ENCODE measurements at places on chromosomes 11 and 22.

- DNase-seq = peak; percentile 64
Measured at GRCh38 chr22:17171153-17172028, 12.3 kb upstream of the HDHD5 start.

DNA sequence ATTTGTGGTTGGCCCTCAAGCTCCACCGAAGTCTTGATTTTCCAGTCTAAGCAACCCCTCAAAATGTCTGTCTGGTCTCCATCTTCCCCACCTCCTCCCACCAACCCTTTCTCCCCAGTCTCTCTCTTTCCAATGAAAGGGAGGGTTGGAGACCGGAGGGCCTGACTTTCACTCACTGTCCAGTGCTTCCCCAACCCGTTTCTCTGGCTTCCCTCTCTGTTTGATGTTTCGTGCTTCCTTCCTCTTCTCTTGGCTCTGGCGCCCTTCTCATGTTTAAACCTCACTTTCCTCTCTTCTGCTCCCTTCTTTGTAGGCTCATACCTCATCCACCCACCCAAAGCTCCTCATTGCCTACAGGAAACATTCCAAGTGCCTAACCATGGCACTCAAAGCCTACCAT, 11.1 kb upstream of the VPS37C start:
- DNase-seq = no peak

- no peak for DNase-seq
Measured at GRCh38 chr22:37973271-37974170, 10.8 kb downstream of the SOX10 start.

DNA sequence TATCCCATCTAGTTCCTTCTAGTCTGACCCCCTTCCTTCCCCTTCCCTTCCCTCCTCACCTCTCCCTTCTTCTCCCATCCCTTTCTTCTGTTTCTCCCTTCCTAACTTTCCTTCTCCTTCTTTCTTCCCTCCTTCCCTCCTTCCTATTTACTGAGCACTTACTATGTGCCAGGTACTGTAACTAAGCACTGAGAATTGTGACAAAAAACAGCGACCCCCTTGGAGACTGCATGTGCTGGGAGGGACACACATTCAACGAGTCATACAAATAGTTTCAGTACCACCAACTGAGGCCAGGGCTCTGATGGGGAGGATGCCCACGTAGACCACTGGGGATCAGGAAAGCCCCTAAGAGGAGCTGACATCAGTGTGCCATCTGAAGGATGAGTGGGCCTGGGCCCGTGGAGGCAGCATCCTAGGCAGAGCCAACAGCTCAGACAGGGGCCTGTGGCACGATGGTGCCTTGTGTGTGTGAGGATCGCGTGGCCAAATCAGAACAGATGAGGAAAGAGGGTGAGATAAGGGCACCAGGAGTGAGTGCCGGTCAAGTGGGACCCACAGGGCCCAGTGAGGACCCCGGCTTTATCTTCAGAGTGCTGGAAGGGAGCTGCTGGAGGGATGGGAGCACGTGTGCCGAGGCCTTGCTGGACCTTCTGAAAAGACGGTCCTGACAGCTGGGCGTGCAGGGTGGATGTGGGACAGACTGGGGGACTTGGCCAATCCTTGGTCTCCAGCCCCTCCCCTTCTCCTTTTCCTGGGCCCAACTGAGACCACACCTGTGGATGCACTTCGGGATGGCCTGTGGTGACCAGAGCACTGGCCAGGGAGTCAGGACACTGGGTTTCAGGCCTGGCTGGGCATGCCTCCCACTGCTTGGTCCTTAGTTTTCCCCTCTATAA, 38.4 kb upstream of the CRYBB3 start:
- no peak for DNase-seq

GRCh38 chr11:79390923-79391322, 49.9 kb downstream of the TENM4 start:
- no peak for DNase-seq

GRCh38 chr22:49663311-49663711, 164.4 kb downstream of the BRD1 start:
- DNase-seq = no peak

DNA sequence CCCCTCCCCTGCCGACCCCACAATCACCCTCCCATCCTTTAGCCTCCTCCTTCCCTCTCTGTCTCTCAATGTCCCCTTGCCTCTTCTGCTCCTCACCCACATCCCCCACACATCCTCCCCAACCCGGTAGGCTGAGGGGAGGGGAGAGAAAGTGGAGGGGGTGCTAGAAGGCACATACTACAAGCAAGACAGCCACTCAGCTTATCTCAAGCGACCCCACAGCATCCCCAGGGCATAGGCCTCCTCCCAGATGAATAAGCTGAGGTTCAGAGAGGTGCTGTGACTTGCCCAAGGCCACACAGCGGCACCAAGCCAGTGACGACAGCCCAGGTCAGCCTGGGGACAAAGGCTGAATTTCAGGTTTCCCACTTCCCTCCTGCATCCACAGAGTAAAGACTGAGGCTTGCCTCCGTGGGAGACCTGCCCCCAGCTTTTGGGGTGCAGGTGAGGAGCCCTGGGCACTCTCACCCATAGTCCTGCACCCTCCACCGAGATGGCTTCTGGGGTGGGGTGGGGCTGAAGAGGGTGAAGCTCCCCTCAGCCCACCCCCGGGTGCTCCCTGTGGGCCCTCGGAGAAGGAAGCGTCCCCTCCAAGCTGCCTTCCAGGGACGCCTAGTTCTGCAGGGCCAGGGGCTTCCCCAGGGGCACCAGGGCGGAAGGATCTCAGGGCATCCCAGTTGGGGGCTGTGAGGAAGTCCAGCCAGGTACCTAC, 511 bp downstream of the RAC2 start:
- no peak for DNase-seq

DNA sequence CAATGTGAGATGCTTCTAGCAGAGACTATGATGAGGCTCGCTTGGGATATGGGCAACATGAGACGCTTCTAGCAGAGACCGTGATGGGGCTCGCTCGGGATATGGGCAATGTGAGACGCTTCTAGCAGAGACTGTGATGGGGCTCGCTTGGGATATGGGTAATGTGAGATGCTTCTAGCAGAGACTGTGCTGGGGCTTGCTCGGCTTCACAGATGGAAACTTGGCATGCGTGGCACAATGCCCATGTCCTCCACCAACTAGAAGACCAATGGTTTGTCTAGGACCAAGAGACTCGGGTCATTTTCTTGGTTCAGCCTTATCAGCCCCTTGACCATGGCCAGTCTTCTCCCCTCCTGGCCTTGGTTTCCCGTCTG, 7.1 kb downstream of the MYEOV start:
- no peak for DNase-seq

DNA sequence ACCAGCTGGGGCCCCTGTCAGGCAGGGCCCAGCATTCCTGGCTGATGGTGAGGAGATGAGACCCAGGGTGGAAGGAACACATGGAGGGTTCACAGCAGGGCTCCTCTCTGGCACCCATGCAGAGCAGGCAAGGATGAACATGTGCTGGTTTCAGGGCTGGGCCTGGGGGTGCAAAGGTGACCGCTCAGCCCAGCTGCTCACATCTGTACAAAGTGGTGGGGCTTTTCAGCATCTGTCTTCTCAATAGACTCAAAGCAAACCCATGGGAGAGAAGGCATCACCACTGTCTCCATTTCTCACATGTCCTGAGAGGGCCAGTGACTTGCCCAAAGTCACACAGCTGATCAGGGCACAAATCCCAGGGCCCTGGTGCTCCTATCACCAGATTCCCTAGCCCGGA, 27.3 kb upstream of the TCF20 start:
- no peak for DNase-seq

GRCh38 chr11:121323046-121323607, 30.6 kb downstream of the SC5D start:
- no peak for DNase-seq

DNA sequence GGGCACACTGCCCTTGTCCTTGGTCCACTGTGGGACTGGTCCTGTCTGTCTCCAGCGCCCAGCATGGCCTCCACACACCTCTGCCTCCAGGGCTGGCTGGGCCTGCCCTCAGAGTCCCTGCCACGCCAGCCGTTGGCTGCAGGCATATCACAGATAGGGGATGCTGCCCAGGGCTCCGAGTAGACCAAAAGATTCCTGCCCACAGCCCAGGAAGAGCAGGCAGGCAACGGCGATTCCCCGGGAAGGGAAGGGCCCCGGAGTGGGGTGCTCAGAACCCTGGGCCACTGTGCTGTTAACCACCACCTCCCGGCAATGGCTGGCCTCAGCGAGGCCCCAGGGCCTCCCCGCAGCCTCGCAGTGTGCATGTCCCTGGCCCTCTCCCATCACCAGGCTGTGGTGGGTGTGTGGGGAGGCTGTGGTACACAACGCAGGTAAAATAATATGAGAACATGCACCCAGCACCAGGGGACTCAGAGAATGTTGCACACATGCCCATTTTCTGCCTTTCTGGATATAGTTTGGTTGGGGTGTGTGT, 2.2 kb downstream of the IFITM5 start:
- DNase-seq = no peak

DNA sequence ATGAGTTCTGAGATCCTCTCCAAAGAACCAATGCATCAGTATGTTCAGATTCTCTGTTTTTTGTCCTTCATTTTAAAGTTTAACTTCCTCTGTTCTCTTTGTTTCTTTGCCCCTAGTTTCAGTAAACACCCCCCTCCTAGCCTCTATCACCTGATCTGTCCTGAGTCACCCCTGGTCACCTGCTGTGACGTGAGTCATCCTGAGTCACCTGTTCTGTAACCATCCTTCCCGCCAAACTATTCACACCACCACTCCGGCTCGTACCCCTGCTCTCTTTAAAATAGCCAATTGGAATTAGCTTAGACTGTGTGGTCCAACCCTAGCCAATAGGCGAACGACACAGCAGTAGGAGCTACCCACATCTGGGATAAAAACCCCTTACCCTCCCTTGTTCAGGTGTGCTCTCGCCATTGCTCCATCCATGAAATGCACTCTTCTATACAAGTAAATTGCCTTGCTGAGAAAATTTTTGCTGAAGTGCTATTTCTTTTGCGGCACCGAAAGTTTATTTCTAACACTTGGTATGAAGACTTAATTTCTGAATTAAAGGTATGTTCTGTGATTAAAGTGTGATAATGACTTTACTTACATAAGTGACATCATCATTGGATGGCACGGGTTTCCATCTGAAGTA, 318.4 kb downstream of the AASDHPPT start:
- DNase-seq = no peak

GRCh38 chr11:66070604-66071380, 720 bp downstream of the PACS1 start:
- no peak for DNase-seq

- peak; percentile 60 for DNase-seq
Measured at GRCh38 chr11:62546244-62546928, at the start of gene AHNAK. TSS of gene AHNAK (minus strand) at chr11:62546806. CDS start at chr11:62536098, 10,708 bp downstream.

- no peak for DNase-seq
Measured at GRCh38 chr11:106378513-106379179, 301.2 kb downstream of the AASDHPPT start.

DNA sequence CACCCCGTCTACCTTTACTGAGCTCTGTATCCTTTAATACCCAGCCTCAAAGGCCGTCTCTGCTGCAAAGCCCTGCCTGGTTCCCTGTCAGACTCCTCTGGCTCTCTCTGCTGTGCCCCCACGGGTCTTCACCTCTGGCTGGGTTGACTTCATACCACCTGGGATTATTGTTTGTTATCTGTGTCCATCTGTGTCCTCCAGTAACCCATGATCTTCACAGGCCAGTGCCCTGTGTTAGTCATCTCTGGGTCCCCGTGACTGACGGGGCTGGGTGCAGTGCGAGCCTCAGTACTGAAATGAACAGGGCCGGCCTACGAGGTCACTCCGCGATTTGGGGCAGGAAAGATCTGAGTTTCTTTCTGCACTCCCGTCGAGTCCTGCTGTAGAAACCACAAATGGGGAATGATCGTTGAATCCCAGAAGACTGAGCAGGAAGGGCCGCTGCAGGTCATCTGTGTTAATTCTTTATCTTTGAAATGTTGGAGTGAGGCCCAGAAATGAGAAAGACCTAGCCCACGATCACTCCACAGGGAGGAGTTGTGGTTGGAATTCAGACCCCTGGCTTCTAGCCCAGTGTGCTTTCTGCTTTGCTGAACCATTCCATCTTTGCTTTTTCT, 12.3 kb upstream of the TUB start:
- DNase-seq = no peak

DNA sequence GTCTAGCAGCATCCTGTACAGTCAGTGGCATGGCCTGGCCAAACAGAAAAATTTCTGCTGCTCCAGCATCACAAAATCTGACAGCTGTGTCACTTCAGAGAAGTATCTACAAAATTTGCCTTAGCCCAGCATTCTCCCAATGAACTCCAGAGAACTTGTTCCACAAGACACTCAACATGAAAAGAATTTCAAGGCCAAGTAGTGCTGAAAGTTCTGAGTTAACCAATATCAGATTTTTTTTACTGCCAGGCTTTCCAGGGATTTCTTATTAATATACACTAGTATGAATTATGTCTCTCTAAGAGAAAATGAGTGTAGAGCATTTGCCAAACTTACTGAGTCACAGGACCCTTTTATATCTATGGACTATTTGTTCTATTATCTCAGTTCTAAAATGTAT, 68.8 kb downstream of the OR5AK2 start:
- no peak for DNase-seq

DNA sequence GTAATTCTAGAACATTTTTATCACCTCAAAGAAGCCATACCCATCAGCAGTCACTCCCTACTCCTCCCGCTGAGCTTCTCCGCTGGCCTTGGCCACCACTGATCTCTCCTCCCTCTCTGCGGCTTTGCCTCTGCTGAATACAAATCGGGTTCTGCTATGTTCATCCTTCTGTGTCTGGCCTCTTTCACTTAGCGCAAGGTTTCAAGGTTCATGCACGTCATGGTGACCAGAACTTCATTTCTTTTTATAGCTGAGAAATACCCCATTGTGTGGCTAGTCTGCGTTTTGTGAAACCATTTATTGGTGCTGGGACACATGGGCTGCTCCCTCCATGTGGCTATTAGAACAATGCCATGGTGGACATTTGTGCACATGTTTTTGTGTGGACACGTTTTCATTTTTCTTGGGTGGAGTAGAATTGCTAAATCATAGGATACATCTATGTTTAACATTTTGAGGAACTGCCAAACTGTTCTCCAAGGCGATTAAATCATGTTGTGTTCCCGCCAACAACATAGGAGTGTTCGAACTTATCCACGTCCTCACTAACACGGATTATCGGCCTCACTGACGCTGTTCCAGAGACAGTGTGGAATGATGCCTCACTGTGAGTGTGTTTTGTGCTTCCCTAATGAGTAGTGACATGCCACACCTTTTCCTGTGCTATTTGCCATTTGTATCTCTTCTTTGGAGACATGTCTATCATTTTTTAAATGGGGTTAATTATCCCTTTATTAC, 24.2 kb upstream of the KRTAP5-6 start:
- DNase-seq = no peak

- no peak for DNase-seq
Measured at GRCh38 chr11:13717331-13717730, 48.9 kb downstream of the FAR1 start.

GRCh38 chr11:23233075-23233474, 372.8 kb upstream of the CCDC179 start:
- DNase-seq = no peak

DNA sequence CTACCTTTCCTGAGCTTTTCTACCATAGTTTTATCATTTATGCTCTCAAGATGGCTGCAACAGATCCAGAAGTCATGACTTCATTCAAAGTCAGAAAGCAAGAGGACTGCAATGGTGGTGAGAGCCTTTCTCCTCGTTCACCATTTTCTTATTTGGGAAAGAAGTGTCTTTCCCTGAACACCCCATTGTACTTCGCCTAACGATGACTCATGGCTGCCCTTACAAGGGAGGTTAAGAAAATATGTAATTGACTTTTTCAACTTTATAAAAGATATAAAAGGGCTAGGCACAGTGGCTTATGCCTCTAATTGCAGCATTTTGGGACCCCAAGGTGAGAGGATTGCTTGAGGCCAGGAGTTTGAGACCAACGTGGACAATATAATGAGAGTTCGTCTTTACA, 541.7 kb downstream of the METTL15 start:
- DNase-seq = no peak

GRCh38 chr11:70402685-70403084, 4.4 kb downstream of the CTTN start:
- no peak for DNase-seq

- no peak for DNase-seq
Measured at GRCh38 chr11:100686476-100687053, 523 bp upstream of the ARHGAP42 start.

All from activated effector memory CD4-positive, alpha-beta T cell treated with Interleukin-2 at 50 U/mL for 16 hours (primary cell).